ENCODE measurements at places on chromosomes 5 and 9.

DNA sequence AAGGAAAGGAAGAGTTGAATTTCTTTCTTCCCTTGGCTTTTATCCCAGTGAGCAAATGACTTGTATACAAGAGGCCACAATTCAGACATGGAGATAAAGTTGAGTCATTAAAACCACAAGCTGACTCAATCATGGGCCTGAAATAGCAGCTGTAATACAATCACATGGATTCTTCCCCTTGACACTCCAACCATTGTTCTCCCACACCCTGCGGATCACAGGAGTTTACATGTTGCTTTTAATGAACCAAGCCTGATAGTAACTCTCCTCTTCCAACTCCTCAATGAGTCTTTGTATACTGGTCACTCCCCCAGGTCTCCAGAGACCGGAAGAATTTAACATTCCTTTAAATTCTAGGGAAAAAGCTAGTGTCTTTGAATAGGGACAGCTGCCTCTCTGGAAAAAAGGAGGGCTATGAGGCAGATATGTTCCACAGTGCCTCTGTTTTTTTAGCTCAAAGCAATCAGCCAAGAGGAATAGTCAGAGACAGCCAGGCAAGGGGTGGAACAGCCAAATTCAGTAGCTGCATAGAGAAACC is 32.4 kb downstream of the PCDHGC5 start:
- DNase-seq: no peak

DNA sequence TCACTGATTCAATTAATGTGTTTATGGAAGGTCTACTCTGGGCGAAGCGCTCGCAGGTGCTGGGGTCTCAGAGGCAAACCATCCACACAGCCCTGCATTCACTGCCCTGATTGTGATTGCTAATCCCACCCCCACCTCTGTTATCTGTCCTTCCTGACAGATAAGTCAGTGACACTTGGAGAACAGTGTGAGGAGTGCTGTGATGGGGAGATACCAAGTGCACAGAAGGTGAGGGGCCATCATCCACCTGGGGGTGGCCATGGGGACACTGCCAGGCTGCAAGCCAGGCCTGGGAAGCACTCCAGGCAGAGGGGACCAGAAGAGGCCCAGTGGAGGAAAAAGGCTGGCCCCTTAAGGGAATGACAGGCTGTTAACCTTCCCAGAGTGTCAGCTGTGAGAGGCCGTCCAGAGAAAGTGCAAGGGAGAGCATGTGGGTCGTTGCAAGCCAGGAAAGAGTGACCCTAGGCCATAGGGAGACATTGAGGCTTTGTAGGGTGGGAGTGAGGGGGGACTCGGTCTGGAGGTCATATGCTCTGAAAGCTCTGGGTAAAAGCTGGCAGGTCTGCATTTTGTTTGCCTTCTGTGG is 18.0 kb downstream of the IL9 start:
- no peak for DNase-seq

DNA sequence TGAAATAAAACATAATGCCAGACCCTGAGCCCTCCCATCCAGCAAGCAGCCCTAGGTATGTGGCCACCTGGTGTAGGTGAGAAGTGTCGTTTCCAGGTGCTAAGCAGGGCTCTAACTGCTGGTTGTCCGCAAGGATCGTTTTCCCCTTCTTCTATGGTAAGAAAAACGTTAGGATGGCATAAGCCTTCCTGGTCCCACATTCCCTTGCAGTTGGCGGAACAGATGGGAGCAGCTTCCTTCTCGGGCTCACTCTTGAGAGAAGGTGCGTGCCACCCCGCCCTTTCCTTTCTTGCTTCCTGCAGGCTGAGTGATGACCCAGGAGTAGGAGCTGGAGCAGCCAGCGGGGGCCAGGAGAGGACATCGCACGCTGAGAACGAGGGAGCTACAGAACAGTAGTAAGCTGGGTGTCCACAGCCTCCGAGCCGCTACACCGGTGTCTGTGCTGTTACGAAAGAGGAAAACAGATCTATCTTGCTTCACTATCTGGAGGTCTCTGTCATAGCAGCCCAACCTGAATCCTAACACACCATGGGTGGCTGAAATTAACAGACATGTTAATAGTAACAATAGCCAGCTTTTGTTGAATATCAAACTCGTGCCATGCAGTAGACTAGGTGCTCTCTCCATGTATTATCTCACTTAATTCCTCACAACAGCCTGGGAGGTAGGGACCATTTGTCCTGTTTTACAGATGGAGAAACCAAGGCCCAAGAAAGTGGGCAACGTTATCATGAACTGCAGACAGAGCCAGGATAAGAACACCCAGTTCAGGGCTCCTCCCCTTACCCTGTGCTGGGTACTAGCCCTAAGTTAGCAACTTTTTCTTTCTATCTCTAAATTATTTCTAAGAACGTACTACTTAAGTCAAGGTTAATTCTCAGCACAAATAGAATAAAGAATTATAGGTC is 139.8 kb downstream of the COL23A1 start:
- no peak for DNase-seq

DNA sequence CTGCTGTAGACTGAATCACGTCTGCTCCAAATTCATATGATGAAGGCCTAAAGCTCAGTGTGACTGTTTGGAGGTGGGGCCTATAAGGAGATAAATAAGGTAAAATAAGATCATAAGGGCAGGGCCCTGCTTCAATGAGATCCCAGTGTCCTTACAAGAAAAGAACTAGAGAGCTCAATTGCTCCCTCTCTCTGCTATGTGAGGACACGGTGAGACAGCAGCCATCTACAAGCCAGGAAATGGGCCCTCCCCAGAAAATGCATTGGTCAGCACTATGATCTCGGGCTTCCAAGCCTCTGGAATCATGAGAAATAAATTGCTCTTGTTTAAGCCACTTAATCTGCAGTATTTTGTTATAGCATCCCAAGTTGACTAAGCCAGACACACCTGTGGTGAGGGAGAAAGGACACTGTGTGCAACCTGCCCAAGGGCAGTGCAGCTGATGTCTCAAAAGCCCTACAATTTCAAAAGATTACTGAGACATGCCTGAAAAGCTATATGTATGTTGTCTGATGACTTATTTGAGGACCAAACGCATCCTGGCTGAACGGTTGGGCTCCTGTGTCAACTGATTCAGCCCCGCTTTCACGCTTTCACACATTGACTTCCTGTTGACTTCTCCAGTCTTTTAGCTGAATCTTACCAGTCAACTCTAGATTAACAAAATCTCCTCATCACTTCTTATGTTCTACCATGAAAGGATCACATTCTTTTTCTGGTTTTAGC is 13.2 kb downstream of the GZMK start:
- DNase-seq: no peak

GRCh38 chr5:101643794-101644193 is 652.3 kb downstream of the SLCO4C1 start:
- DNase-seq: no peak

DNA sequence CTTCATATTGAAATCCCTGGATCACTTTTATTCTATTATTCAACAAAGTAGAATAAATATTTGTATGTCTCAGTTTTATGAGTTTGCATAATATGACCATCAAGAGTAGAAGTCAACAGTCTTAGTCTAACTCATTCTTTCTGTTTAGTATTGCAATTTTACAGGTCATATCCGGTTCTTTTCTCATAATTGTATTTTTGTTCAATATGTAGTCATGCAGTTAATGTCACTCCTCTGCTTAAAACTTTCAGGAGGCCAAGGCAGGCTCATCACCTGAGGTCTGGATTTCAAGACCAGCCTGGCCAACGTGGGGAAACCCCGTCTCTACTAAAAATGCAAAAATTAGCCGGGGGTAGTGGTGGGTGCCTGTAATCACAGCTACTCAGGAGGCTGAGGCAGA is 148.4 kb upstream of the TRPM3 start:
- DNase-seq: no peak

DNA sequence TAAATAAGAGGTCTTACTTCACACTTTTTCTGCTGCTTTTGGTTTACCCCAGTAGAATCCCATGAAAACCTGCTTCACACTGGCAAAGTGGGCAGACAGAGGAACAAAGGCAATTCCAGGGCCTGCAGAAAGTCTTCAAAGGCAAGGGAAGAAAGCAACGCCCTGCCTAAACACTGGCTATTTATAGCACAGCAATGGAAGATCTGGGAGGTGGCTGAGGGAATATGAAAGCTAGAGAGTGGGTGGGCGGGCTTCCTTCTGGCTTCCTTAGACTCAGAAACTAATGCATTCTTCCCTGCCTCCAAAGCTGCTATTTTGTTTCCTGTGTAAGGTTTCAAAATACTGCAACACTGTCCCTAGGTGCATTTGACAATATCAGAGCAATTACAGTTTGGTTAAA is 46.8 kb downstream of the ELAVL2 start:
- DNase-seq: no peak

DNA sequence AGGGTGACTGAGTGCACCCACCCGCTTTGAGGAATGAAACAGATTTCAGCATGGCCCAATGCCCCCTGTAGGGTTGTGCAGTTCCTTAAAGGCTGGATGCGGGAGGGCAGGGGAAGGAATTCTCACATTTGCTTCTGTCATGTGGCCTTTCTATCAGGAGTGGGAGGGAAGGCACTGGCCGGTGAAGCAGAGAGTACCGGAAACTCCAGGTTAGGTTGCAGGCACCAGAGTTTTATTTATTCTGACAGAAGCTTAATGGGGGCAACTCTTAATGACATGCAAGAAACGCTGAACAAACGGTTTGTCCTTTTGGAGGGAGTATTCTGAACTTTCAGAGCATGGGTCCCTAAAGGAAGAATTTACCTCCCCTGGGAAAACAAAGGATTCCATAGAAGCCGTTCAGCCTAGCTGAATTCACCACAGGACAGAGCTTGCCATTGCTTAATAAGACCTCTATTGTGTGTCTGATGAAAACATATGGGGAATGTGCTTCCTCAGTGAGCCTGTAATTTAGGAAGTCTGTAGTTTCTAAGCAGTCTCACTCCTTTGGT is 44.1 kb upstream of the EQTN start:
- DNase-seq: no peak

GRCh38 chr5:149442563-149443182 is 63.6 kb upstream of the IL17B start:
- DNase-seq: peak; percentile 23

GRCh38 chr5:58775701-58776262 is 192.9 kb downstream of the RAB3C start:
- DNase-seq: no peak

GRCh38 chr9:125932012-125932411 is 184.8 kb downstream of the PBX3 start:
- DNase-seq: no peak

DNA sequence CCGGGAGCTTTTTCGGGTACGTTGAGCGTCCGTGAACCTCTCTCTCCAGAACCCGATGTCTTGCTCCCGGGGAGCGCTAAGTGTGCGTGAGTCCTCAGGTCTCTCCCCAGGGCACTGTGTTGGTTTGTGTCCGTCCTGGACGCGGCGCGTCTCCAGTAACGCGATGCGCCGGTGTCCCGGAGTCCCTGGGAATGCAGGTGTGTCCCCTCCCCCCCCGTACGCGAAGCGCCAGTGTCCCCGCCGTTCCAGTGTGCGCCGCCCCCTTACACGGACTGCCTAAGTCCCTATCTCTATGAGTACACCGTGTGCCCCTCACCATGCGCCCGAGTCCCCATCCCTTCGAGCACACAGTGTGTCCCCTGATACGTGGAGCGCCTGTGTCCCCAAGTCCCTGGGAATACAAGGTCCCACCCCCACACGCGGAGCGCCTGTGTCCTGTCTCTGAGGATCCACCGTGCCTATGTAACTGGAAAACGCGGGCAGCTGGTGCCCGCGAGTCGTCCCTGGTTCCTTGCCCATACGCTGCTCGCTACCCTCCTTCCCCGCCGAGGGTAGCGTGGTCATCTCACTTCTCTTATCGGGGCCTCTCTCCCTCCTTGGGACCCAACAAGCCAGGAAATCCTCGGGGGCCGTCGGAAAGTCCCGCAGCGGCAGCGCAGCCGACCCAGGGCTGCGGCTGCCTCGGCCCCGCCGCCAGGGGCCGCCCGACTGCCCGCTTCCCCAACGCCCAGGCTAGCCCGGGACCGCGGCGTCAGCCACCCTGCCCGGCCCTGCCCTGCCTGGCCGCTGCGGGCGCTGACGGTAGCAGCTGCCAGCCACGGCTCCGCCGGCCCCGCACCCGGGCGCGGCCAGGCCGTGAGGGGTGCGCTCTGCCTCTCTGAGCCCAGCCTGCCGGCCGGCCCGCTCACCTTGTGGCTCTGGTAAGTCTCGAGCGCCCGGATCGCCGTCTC is 709 bp downstream of the ELL2 start:
- peak; percentile 48 for DNase-seq

GRCh38 chr5:59553992-59554391 is 339.5 kb downstream of the PDE4D start:
- DNase-seq: no peak

DNA sequence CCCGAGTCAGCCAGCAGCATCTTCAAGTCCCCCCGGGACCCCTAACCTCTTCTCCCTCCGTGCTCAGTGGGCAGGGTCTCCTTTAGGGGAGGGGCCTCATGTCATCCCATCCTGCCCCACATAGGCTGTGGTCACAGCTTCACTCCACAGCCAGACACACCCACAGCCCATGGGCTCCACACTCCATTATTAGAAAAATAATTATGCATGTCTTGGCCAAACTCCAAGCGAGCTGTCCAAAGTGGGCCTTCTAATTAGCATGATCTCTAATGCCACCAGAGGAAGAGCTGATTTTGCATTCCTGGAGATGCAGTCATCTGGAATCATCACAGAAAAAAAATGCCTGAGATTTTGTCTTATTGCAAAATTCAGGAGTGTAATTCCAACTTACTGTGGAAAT is 418.2 kb downstream of the IRX2 start:
- DNase-seq: no peak

DNA sequence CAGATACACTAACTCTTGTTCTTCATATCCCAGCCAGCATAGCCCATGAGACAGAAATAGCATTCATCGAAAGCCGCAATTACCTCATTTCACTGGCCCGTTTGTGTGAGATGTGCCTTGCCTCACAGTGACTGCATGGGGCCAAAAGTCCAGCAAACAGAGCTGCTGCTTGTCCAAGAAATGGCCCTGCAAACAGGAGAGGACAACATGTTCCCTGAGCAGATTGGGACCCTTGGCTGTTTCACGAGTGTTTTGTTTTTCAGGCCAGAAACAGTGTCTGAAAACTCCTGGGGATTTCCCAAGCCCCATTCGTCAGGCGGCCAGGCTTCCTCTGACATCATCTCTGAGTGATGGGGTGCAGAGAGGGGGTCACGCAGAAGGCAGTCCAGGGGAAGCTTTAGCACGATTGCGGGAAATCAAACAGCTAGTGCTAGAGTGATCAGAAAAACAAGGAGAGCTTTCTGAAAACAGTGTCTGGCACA is 503.6 kb upstream of the PAPPA start:
- DNase-seq: no peak

- no peak for DNase-seq
Observed at GRCh38 chr5:75367401-75367800, 30.4 kb downstream of the HMGCR start.

- no peak for DNase-seq
Observed at GRCh38 chr9:108182950-108183381, 672.8 kb downstream of the ACTL7B start.

- no peak for DNase-seq
Observed at GRCh38 chr9:13383216-13383615, 103.7 kb upstream of the MPDZ start.

GRCh38 chr9:93675336-93676150 is 99.2 kb downstream of the PHF2 start:
- DNase-seq: no peak

- DNase-seq: peak; percentile 60
Observed at GRCh38 chr5:92962752-92963151, 618.3 kb downstream of the NR2F1-AS1 start.
